ENCODE measurements at places on chromosomes 6 and 20.
A peak's percentile ranks its signal among the peaks of the same experiment; 100 is the strongest.

- no peak overlapping the region for H3K27ac ChIP-seq
- no peaks in the 10 kb centered on the region for H3K36me3 ChIP-seq
- H3K4me1 ChIP-seq: no peaks in the 10 kb centered on the region
- H3K4me3 ChIP-seq: no peak overlapping the region
- H3K27me3 ChIP-seq: no peaks in the 10 kb centered on the region
Observed at GRCh38 chr6:93104195-93104817, 315.1 kb downstream of the EPHA7 start.

DNA sequence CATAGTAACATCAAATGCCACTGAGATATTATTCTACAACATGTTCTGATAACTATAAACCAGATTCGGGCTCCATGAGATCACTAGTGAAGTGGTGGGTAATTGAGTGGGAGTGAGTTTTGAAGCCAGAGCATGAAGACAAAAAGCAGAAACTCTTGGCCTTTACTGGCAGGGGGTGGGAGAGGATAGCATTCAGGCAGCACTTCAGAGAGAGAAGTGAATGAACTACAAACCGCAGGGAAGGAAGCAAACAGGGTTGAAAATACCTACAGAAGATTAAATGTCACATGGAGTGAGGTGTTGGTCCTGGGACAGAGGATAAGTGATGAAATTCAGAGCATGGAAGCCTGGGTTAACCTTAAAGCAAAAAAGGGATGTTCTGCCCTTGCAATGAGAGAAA, 250.0 kb downstream of the EPM2A start:
- DNase-seq: no peak
- no peaks in the 10 kb centered on the region for H3K36me3 ChIP-seq
- H3K27ac ChIP-seq: no peak overlapping the region
- H3K27me3 ChIP-seq: no peaks in the 10 kb centered on the region
- no peaks in the 10 kb centered on the region for H3K4me1 ChIP-seq

- H3K4me1 ChIP-seq: no peaks in the 10 kb centered on the region
- DNase-seq: no peak
- no peak overlapping the region for H3K27ac ChIP-seq
- no peak overlapping the region for H3K4me3 ChIP-seq
Observed at GRCh38 chr6:22313796-22314195, 17.0 kb upstream of the PRL start.

DNA sequence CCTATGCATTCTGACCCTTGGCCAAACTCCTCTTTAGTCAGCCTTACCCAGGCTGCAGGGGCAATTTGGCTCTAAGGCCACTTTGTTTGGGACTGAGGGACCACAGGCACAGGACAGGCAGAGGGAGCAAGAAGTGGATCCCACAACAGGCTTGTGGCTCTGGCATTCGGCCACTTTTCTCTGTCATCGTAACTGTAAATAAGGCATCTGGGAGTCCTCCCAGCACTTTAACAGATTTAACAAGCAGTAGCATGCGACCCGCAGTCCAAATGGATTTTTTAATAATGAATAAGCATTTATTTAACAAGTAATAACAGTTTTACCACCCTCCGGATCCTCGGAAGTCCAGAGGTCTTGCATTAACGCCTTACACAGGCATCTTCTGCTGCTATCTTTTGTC, 16.1 kb upstream of the CDH22 start:
- H3K27ac ChIP-seq: no peak overlapping the region
- no peak overlapping the region for H3K4me3 ChIP-seq
- peaks cover 35% of the 10 kb centered on the region for H3K27me3 ChIP-seq

- no peak overlapping the region for H3K27ac ChIP-seq
- no peak overlapping the region for H3K4me3 ChIP-seq
- no peaks in the 10 kb centered on the region for H3K4me1 ChIP-seq
- peaks cover 6% of the 10 kb centered on the region for H3K27me3 ChIP-seq
Observed at GRCh38 chr6:168837254-168838036, 396.5 kb downstream of the SMOC2 start.

DNA sequence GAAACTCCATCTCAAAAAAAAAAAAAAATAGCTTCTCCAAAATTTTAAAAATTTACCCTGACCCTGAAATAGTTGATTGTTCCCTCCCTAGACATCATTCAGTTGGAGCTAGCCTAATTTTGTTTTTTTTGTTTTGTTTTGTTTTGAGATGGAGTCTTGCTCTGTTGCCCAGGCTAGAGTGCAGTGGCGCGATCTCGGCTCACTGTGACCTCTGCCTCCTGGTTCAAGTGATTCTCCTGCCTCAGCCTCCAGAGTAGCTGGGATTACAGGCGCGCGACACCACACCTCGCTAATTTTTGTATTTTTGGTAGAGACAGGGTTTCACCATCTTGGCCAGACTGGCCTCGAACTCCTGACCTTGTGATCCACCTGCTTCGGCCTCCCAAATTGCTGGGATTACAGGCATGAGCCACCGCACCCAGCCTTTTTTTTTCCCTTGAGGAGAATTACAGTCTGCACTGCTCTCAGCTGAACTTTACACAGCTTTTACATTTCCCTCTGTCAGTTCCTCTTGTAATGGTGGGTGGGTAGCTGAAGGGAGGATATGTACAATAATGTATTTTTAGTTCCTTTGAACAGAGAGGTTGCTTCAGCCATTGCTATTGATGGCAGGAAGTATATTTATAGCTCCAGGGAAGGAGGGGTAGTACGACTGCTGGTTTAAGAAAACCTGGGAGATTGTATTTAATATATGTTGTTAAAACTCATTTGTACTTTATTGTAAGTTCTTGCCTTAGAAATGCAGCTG, 27.7 kb downstream of the PTPRA start:
- DNase-seq: no peak
- no peak overlapping the region for H3K4me3 ChIP-seq
- H3K4me1 ChIP-seq: peaks cover 3% of the 10 kb centered on the region
- H3K27me3 ChIP-seq: no peaks in the 10 kb centered on the region
- no peaks in the 10 kb centered on the region for H3K36me3 ChIP-seq
- no peak overlapping the region for H3K27ac ChIP-seq

- DNase-seq: no peak
- peaks cover 4% of the 10 kb centered on the region for H3K27me3 ChIP-seq
- H3K36me3 ChIP-seq: no peaks in the 10 kb centered on the region
- no peak overlapping the region for H3K4me3 ChIP-seq
- peaks cover 5% of the 10 kb centered on the region for H3K4me1 ChIP-seq
Observed at GRCh38 chr6:137426007-137426689, 68.0 kb downstream of the OLIG3 start.

- no peaks in the 10 kb centered on the region for H3K4me1 ChIP-seq
- no peak for DNase-seq
- no peak overlapping the region for H3K27ac ChIP-seq
- H3K27me3 ChIP-seq: no peaks in the 10 kb centered on the region
- H3K36me3 ChIP-seq: no peaks in the 10 kb centered on the region
Observed at GRCh38 chr6:117733341-117733740, 58.1 kb downstream of the NUS1 start.

- no peak overlapping the region for H3K4me3 ChIP-seq
- no peak overlapping the region for H3K27ac ChIP-seq
- H3K4me1 ChIP-seq: no peaks in the 10 kb centered on the region
- DNase-seq: no peak
- H3K27me3 ChIP-seq: no peaks in the 10 kb centered on the region
Observed at GRCh38 chr20:14235355-14235754, 102.1 kb downstream of the FLRT3 start.

GRCh38 chr6:159106627-159107241, 61.9 kb upstream of the TAGAP start:
- H3K27ac ChIP-seq: peak overlapping the region; percentile 38
- peak overlapping the region; percentile 23 for H3K4me3 ChIP-seq
- H3K36me3 ChIP-seq: no peaks in the 10 kb centered on the region
- no peak for DNase-seq

GRCh38 chr6:109094416-109095035, at the start of gene SESN1:
Gene SESN1, minus strand, starts transcription at chr6:109094846. Its CDS starts 773 bp downstream, at chr6:109094073.
- H3K4me3 ChIP-seq: peak within 1 kb of the TSS; percentile 69
- H3K4me1 ChIP-seq: peaks cover 55% of the 10 kb centered on the region
- no peaks in the 10 kb centered on the region for H3K27me3 ChIP-seq
- no peaks in the 10 kb centered on the region for H3K36me3 ChIP-seq
- peak within 1 kb of the TSS; percentile 98 for H3K27ac ChIP-seq
- DNase-seq: peak; percentile 96

GRCh38 chr6:131250122-131250521, 114.9 kb downstream of the AKAP7 start:
- H3K27ac ChIP-seq: no peak overlapping the region
- H3K36me3 ChIP-seq: no peaks in the 10 kb centered on the region
- DNase-seq: peak; percentile 57
- H3K4me1 ChIP-seq: peaks cover 19% of the 10 kb centered on the region
- no peaks in the 10 kb centered on the region for H3K27me3 ChIP-seq

DNA sequence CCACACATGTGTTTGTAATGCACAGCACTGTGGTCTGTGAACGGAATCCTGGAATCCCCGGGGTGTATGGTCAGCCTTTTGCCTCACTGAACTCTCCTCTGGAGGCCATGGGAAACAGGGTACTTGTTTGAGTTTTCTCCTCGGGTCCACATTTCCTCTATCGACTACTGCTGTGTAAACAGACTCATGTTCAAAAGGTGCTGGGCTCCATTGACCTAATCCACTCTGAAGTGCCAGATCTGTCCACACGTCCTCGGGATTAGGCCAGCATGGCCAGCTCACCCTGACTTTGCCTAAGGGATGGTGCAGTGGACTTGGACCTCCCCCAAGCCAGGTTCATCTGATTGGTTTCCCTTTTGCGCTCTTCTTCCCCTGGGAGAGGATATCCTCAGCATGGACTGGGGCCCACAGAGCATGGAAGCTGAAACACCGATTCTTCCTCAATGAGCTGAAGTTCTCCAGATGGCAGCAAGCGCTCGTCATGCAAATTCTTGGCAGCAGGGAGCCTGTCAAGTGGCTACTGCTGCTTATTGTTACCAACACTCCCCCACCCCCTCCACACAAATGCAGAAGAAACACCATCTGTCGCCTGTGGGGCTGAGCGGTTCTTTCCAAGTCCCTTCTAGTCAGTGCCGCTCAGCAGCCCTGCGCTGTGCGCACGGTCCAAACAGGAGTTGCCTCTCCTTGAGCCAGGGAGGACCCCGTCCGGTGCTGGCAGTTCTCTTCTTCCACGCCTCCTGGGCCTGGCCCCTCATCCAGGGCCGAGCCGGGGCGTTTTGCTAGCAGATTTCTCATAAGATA, 292.6 kb upstream of the MARCKS start:
- peak overlapping the region; percentile 6 for H3K4me3 ChIP-seq
- no peaks in the 10 kb centered on the region for H3K36me3 ChIP-seq
- no peaks in the 10 kb centered on the region for H3K4me1 ChIP-seq
- H3K27me3 ChIP-seq: no peaks in the 10 kb centered on the region
- peak overlapping the region; percentile 52 for H3K27ac ChIP-seq
- peak; percentile 83 for DNase-seq

GRCh38 chr20:50368813-50369224, 141.4 kb upstream of the PTPN1 start:
- H3K36me3 ChIP-seq: no peaks in the 10 kb centered on the region
- no peaks in the 10 kb centered on the region for H3K27me3 ChIP-seq
- DNase-seq: no peak
- H3K4me3 ChIP-seq: no peak overlapping the region
- H3K27ac ChIP-seq: no peak overlapping the region
- H3K4me1 ChIP-seq: peaks cover 7% of the 10 kb centered on the region

- no peak overlapping the region for H3K27ac ChIP-seq
- no peak overlapping the region for H3K4me3 ChIP-seq
- H3K27me3 ChIP-seq: no peaks in the 10 kb centered on the region
- DNase-seq: no peak
- no peaks in the 10 kb centered on the region for H3K36me3 ChIP-seq
- H3K4me1 ChIP-seq: no peaks in the 10 kb centered on the region
Observed at GRCh38 chr6:22664968-22665367, 95.6 kb downstream of the HDGFL1 start.

GRCh38 chr6:30494291-30494861, 5.1 kb downstream of the HLA-E start:
- peaks cover 55% of the 10 kb centered on the region for H3K4me1 ChIP-seq
- peaks cover 43% of the 10 kb centered on the region for H3K36me3 ChIP-seq
- no peaks in the 10 kb centered on the region for H3K27me3 ChIP-seq
- peak; percentile 26 for DNase-seq

- no peaks in the 10 kb centered on the region for H3K4me1 ChIP-seq
- H3K36me3 ChIP-seq: no peaks in the 10 kb centered on the region
- no peak overlapping the region for H3K27ac ChIP-seq
- no peak for DNase-seq
- no peak overlapping the region for H3K4me3 ChIP-seq
Observed at GRCh38 chr6:8837343-8837742, 402.0 kb upstream of the SLC35B3 start.

- H3K4me3 ChIP-seq: no peak overlapping the region
- H3K4me1 ChIP-seq: no peaks in the 10 kb centered on the region
- no peaks in the 10 kb centered on the region for H3K27me3 ChIP-seq
- H3K36me3 ChIP-seq: no peaks in the 10 kb centered on the region
- H3K27ac ChIP-seq: no peak overlapping the region
- no peak for DNase-seq
Observed at GRCh38 chr20:52306477-52306876, 114.9 kb upstream of the ZFP64 start.

DNA sequence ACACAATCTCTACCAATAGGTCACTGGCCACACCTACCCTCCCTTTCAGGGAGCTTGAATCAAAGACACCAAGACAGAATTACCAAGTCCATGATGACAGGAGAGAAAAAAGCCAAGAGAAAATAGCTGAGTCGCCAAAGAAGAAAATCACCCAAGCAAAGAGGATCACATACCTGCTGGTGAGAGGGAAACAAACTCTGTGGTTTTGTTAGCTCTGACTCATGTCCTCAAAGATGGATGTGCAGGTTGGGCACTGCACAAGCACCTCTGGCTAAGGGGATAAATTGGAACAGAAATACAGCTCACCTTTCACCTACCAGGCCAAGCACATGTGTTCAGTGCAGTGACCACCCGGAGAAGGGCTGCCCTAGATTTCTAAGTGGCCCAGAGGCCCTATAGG, 114.8 kb downstream of the TFAP2A start:
- H3K4me3 ChIP-seq: no peak overlapping the region
- H3K36me3 ChIP-seq: no peaks in the 10 kb centered on the region
- no peaks in the 10 kb centered on the region for H3K4me1 ChIP-seq

GRCh38 chr6:162229093-162229492, 498.5 kb downstream of the PRKN start:
- H3K27me3 ChIP-seq: no peaks in the 10 kb centered on the region
- no peak for DNase-seq
- no peak overlapping the region for H3K4me3 ChIP-seq
- no peaks in the 10 kb centered on the region for H3K36me3 ChIP-seq
- H3K4me1 ChIP-seq: peaks cover 3% of the 10 kb centered on the region

- H3K4me3 ChIP-seq: no peak overlapping the region
- peak overlapping the region; percentile 65 for H3K27ac ChIP-seq
- peaks cover 34% of the 10 kb centered on the region for H3K36me3 ChIP-seq
- H3K4me1 ChIP-seq: peaks cover 39% of the 10 kb centered on the region
- peak; percentile 87 for DNase-seq
Observed at GRCh38 chr20:1933465-1933870, 38.3 kb downstream of the SIRPA start.
